Activated CD8-positive, alpha-beta T cell treated with anti-CD3 and anti-CD28 coated beads for 36 hours (primary cell): ENCODE measurements at places on chromosomes 7 and 10.

DNA sequence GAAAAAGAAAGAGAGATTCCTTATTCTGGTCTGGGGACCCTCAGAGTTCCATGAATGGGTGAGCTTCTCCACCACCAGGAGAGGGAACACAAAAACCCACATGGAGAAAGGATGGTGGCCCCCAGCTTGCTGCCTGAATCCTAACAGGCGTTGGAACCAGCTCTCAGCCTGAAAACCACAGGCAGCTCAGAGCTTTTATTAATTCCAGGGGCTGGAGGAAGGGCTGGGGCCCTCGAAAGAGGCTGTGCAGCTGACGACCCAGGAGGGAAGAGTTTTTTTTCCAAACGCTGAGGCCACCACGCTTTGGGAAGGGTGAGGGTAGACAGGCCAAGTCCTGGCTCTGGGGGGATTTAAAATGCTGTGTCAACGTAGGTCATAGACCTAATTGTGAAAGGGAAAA lies 10.8 kb upstream of the ELN start:
- no peak for DNase-seq

DNA sequence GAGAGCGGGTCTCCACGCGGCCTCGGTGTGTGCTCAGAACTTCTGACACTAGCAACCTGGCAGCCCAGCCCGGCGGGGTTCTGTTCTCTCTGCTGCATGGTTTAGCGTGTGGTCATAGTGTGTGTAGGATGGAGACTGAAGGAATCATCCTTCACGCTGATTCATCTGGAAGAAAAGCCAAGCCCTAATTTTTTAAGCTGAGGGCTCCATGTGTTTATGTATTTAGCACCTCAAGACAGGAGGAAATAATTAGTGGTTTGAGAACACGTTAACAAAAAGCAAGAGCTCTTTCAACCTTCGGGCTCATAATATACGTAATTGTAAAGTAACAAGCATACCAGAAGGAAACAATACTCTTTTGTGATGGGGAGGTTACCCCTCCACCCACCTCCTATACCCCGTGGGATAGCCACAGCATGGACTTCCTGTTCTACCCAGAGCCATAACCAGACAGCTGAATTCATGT lies 504.6 kb upstream of the MKI67 start:
- DNase-seq = no peak

GRCh38 chr10:84230359-84230758 lies 5.0 kb upstream of the LRIT2 start:
- no peak for DNase-seq

- DNase-seq = no peak
Measured at GRCh38 chr7:47153576-47153975, 428.3 kb downstream of the TNS3 start.

DNA sequence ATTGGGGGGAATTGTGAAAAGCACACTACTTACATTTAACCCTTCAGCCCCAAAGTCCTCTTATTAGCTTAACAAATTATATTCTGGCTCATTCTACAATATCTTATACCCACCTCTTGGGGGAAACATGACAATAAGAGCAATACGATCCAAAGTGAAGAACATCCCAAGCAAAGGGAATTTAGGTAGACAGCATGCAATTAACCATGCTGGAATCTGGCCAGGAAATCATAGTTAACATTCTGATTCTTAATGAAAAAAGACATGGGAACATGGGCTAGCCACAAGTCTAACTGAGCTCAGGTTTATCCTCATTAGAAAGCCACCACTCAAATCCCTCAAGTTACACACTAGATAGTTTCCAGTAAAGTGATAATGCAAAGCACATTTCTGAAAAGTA lies 241.9 kb upstream of the SLC26A5 start:
- no peak for DNase-seq
